ENCODE measurements at places on chromosomes 11 and 22.

GRCh38 chr11:2834503-2835273, 50.9 kb downstream of the CDKN1C start:
- no peak for DNase-seq

DNA sequence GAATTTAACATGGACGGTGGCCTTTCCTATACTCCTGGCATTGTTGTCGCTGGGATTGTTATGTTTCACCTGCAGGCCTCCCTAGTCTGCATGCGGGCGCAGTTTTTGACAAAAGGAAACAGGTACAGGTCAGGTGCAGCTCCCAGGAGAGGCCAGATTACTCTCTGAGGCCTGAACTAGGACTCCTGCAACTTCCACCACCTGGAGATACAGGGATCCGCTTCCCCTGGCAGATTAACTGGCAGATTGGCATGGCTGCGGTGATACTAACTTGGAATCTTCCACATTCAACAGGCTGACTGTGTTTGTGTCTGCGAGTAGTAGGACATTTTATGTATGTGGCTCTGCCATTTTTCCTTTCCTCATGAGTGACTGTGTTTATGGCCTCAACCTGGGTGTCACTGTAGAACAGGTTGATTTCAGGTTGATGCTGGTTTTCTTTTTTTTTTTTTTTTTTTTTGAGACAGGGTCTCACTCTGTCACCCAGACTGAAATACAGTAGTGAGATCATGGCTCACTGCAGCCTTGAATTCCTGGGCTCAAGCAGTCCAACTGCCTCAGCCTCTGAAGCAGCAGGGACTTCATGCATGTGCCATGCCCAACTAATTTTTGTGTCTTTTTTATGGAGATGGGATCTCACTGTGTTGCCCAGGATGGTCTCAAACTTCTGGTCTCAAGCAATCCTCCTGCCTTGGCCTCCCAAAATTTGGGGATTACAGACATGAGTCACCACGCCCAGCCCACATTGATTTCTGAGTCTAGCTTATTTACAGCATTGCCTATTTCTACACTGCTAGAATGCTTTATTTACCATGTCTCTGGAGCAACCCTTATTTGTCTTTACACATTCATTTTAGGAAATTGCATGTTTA, 1.7 kb upstream of the USP28 start:
- DNase-seq = no peak

- DNase-seq = no peak
Measured at GRCh38 chr22:48096411-48096810, 1334.0 kb downstream of the TBC1D22A start.

DNA sequence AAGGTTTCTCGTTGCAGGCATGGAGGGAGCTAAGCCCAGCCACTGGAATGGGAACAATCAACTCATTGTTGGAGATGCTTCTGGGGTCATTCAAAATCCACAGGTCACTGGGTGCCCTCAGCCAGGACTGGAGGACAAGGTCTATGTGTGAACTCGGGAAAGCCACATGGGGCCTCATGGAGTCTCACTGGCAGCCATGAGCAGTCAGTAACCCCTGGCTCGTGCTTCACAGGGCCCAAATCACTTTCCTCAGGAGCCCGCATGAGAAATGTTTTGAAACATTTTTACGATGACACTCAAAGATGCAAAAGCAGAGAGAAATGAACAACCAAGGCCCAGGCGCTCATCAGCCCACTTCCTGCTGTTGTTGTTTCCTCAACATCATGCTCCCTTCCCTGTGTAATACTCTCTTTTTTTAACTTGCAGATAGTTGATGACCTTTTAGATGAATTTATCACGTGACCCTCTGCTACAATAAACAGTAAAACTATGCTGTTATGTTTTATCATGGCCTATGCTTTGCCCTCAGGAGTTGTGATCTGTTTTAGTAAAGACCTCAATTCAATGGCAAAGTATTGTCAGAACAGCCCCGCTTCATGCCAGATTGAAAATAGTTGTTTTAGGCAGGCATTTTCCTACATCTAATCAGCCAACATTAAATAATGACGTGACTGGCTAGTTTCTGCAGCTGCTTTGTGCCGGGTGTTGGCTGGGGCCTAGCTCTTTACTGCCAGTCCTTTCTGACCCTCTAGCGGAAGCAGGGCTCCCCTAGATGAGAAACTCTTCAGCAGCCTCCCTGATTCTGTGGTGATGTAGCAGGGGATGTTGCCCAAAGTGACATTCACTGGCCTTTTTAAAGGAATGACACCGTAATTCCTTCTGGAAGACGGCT, 39.7 kb downstream of the ADAMTS15 start:
- no peak for DNase-seq

GRCh38 chr11:112504056-112504455, 243.4 kb upstream of the PLET1 start:
- no peak for DNase-seq

Data from PC-9 (cell line).